Aortic smooth muscle cell (primary cell): ENCODE measurements at places on chromosomes 13 and 19. TPM values are rescaled to one million over a fixed set of nuclear protein-coding genes. Genes with fewer than 3 reads are reported as not detected.

Gene TSSK6
- total RNA-seq, result 1.1 and 1.5 TPM in 2 replicates

Gene NTN5
- under 0.01 and 0.06 TPM in 2 replicates for total RNA-seq

Gene SCN1B
- total RNA-seq, result 16.1 and 32.8 TPM in 2 replicates

Gene THSD1
- 5.6 and 6.9 TPM in 2 replicates for total RNA-seq

Gene DAND5
- total RNA-seq, result 0.12 and 0.13 TPM in 2 replicates

Gene ZNF730
- 0.93 and 1.3 TPM in 2 replicates for total RNA-seq

Gene RNF17
- not detected in 2 replicates for total RNA-seq

Gene ZNF285
- 2.4 and 4.0 TPM in 2 replicates for total RNA-seq

Gene ZNF358
- total RNA-seq, result 6.6 and 9.5 TPM in 2 replicates

Gene ZNF235
- total RNA-seq, result 2.9 TPM in 2 replicates

Gene ZNF724
- 2.9 and 7.3 TPM in 2 replicates for total RNA-seq

Gene USPL1
- total RNA-seq, result 10.3 and 10.7 TPM in 2 replicates

Gene SPTBN4
- total RNA-seq, result 2.4 and 2.8 TPM in 2 replicates

Gene KANK2
- 438 and 450 TPM in 2 replicates for total RNA-seq

Gene PRKCG
- 0.19 and 0.26 TPM in 2 replicates for total RNA-seq

Gene VAV1
- total RNA-seq, result not detected in 2 replicates
